NCI-H146 (cell line): ENCODE measurements at places on chromosomes 1 and 21.

GRCh38 chr1:8627728-8628127 is 189.7 kb downstream of the RERE start:
- DNase-seq: no peak

- DNase-seq: no peak
These were observed 109.5 kb upstream of the KIF26B start for GRCh38 chr1:245045087-245045881.

DNA sequence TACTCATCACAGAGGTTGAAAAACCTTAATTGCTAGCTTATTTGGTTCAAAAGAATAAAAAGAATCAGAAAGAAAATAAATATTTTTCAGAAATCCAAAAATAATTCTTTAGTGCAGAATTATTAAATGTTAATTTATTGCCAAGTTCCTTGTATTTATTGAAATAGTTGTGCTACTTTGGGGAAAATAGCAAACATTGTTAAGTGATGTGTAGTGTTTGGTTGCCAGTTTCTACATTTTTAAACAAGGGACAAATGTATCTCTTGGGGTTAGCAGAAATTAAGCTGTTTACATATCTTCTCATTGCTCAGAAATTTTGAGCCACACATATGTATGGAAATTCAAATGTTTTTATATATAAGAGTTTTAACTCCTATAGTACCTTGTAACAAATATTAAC is 775.0 kb downstream of the USP25 start:
- DNase-seq: no peak

GRCh38 chr1:204889681-204890383 is 19.2 kb downstream of the NFASC start:
- peak; percentile 93 for DNase-seq

GRCh38 chr1:65090406-65090805 is 57.6 kb upstream of the AK4 start:
- peak; percentile 43 for DNase-seq

GRCh38 chr21:33865996-33866575 is 49.5 kb downstream of the ATP5PO start:
- DNase-seq: no peak

GRCh38 chr1:112698366-112699310 is 8.3 kb downstream of the RHOC start:
- peak; percentile 76 for DNase-seq

DNA sequence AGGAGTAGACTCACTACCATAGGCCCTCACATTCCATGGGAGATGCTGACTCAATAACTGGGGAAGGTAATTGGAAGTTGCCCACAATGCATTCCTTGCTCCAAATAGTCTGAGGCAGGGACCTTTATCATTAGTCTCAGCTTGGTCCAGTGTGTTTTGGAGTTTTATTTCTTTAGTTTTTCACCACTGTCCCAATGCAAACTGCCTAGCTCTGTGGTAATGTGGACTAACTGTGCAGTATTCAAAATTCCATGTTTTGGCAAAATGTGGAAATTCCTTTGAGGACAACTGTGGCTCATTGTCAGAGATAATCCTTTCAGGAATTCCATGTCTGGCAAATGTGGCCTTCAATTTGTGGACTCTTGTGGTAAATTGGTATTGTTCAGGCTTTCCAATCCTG is 78.1 kb upstream of the PAPPA2 start:
- no peak for DNase-seq

- DNase-seq: no peak
These were observed 66.3 kb upstream of the PRDX6 start for GRCh38 chr1:173410794-173411236.

GRCh38 chr1:39086386-39086785 is 60.2 kb downstream of the NDUFS5 start:
- DNase-seq: no peak

DNA sequence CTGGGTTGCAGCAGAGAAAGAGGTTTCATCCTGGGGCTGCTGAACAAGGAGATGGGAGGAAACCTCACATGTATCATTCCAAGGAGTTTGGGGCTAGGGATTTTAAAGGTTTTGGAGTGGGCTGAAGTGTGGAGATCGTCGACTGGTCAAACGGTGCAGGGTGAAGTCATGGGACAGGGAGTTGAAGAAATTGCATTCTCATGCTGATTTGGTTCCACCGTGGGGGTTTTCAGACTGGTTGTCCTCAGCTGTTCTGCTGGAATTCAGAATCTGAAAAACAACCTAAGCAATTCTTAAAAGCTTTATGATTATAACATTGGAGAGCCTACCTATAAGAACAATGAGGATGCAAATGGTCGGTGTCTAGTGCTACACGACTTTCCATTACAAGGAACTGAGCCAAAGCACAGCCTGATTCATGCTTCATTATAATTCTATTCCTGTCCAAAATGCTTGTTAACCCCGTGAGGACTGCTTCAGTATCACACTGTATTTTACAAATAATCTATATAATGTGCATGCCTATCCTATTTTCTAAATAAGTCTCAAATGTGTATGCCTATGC is 242.7 kb downstream of the TM2D1 start:
- no peak for DNase-seq

- peak; percentile 69 for DNase-seq
These were observed 63.9 kb downstream of the SSBP3 start for GRCh38 chr1:54342288-54342687.

- peak; percentile 13 for DNase-seq
These were observed 74.1 kb upstream of the JUN start for GRCh38 chr1:58857680-58858673.

GRCh38 chr1:225299624-225300023 is 128.2 kb downstream of the LBR start:
- DNase-seq: no peak

GRCh38 chr1:38152351-38153065 is 105.9 kb upstream of the POU3F1 start:
- DNase-seq: peak; percentile 89

DNA sequence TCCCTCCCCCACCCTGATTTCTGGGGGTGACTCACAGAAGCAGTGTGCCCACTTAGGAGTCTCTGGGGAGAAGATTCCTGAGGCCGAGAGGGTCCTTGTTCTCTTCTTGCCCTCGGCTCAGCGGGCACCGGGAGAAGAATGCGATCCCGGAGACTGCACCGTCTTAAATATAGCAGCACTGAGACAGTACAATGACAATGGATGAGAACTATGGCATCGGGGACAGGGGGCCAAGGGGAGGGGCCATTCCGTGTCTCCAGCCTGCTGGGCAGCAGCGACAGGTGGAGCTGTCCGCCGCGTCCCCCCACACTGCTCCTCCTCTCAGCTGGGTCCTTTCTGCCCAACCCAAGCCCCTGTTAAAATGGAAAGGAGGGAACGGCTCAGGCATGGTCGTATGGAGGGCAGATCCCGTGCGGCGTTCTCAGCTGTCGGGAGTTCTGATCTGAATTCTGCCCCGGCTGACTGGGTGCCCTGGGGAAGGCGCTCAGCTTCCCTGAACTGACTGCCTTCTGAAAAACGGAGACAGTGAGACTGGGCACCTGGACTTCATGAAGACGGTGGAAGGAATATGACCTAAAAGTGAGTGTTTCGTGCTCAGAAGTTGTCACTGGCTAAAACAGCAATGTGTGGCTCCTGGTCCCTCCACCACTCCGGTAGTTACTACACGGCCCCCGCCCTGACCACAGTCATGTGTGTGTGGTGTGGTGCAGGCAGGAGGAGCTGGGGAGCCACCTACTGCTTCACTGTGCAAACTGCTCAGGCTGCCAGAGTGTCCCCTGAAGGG is at the start of gene MYOM3:
MYOM3 (minus strand) TSS at position 140 of the 784 bp plus-strand sequence. CDS start 3,499 bp downstream, outside the sequence.
- peak; percentile 78 for DNase-seq

- DNase-seq: no peak
These were observed 989 bp downstream of the ACTA1 start for GRCh38 chr1:229432905-229433304.

GRCh38 chr1:114669562-114670082 is at the start of gene DENND2C:
Gene DENND2C, minus strand, starts transcription at chr1:114670049. Its CDS starts 44,065 bp downstream, at chr1:114625984.
- no peak for DNase-seq

- no peak for DNase-seq
These were observed 519.2 kb upstream of the ZP4 start for GRCh38 chr1:238409932-238410331.

- DNase-seq: no peak
These were observed 7.4 kb upstream of the TFAP2E start for GRCh38 chr1:35565742-35566133.

DNA sequence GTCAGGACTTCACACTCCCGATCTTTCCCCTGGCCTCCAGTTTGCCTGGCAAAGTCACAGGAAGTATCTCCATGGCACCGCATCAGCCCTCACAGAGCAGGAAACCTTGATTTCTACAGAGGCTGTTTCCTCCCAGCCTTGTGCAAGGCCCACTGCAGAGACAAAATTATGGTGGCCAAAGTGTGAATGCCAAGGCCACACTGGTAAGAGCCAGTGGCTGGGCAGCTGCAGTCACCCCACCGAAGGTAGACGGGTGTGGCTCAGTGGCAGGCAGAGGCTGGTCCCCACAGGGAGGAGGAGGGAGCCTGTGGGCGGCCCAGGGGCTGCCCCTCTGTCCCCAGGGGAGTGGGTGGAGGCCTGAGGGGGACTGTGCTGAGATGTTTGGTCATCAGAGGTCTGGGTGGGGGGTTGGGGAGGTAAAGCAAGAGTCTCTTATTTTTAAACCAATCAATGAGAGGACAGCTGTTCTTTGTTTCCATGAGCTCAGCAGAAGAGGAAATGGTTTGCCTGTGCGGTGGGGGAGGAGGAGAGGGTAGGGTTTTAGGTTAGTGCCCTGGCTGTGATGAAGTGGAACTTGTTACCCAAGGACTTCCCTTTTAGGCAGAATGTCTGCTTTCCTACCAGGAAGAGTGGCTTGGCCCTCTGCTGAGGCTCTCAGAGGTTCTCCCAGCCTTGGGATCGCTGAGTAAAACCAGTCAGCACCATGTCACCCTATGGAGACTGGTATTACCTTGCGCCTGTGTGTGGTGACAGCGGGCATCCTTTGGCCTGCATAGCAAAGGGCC is 18.0 kb upstream of the BTG2 start:
- peak; percentile 69 for DNase-seq

DNA sequence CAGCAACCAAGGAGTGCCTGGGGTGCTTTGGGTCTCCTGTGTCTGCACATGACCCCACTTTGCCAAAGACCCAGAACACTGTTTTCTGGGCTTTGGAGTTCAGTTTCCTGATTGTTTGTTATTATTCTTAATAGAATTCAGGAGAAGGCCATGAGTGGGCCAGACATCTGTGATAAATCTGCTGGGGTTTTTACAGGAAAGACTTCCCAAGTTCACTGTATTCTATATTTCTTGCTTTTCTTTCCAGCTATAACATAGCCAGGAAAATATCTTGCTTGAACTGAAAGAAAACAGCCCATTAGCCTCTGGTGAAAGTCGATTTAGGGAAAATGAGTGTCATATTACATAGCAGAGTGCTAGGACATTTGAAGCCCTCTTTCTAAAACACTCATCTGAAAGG is 345.1 kb upstream of the USP24 start:
- DNase-seq: no peak

GRCh38 chr1:6805004-6805416 is 19.8 kb downstream of the CAMTA1 start:
- DNase-seq: no peak

GRCh38 chr1:106787520-106787919 is 269.0 kb upstream of the PRMT6 start:
- DNase-seq: no peak

DNA sequence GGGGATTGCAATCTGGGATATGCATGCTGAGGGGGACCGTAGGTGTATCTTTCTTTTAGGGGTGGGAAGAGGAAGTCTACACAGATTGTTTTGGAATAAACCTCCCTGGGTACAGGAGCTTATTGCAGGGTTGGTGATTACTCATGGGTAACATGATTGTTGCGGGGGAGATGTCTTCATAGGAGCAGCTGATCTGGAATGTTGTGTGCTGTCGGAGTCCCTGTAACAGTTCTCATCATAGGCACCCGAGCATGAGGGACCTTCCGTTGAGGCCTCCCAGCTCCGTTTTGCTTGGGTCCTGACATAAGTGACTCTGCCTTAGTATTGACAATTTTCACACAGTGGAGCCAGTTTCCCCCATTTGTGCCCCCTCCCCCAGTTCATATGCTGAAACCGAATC is 4.2 kb upstream of the PRXL2B start:
- no peak for DNase-seq

- DNase-seq: no peak
These were observed 13.4 kb downstream of the PTPN14 start for GRCh38 chr1:214537872-214538473.
